ENCODE measurements at places on chromosomes 1 and 21.

DNA sequence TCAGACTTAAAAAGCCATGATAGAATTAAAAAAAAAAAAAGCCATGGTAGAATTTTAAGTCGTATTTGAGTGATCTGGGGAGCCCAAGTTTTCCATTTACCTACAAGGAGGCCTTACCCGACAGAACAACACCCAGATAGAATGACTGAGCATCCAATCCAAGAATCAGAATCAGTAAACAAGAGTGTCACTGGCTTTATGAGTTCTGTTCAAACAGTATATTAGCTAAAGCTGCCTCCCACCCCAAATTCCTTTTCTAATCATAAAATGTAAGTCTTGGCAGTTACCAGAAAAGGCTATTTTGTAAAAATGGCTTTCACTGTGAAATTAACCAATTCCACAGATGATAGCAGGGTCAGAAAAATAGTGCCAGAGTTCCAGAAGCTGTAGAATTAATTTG, 1.2 kb downstream of the GTF2B start:
- no peak for DNase-seq

GRCh38 chr1:38194472-38194871, 147.9 kb upstream of the POU3F1 start:
- DNase-seq = no peak

GRCh38 chr1:202311875-202312635, 29.7 kb downstream of the UBE2T start:
- no peak for DNase-seq

DNA sequence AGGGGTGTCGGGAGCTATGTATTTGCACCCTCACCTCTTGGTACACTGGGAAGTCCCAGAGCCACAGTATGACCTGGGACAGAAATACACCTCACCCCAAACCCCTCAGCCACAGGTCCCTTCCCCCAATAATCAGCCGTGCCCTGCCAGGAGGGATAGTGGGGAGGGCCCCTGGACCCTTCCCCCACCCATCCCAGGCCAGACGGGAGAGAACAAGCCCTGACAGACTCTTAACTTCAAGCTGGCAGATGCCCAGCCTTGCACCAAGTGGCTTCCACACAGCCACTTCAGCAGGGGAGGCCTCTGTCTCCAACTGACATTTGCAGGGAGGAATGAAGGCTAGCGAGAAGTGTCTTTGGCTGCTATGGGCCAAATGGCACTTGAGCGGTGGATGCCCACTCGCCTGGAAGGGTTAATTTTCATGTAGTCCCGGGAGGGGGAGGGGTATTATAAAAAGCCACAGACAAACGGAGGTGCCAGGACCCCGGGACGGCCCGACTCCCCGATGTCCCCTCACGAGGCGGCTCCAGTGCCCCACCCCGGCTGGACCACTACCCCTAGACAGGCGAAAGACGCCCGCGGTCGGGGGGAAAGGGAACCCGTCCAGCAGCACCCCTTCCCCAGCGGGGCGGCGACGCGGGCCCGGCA, 495 bp downstream of the SYNC start:
- no peak for DNase-seq
